Activated CD4-positive, alpha-beta T cell treated with anti-CD3 and anti-CD28 coated beads, Interleukin-2, amount 50 U/mL, for 24 hours (primary cell): ENCODE measurements at places on chromosomes 1 and 21.

DNA sequence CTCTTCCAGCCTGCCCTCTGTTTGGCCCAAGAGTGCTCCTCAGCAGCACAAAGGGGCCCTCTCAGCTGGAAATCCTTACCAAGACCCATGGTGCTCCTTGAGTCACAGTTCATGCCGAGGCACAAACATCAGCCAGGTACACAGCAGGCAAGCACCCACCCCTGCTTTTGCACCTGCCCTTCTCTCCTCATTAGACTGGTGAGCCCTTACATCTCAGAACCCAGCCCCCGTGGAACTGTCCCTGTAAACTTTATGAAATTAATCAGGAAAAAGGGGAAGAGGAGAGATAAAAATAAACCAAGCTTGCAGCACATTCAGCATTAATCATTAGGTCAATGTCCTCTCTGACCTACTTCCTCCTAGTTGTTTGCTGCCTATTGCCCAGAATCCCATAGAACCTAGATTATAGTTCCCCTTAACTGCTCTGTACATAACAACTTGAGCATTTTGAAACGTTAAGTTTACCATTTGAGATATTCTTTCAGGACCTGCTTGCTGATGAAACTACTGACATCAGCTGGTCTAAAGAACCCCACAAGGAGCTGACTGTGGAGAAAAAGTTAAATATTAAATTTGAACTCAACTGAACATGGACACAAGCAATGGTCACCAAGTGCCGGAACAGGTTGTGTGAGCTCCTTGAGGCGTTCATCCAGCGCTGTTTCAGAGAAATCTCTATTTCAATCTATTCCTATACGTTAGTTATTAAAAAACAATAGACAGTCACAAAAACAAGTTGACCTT lies 738.4 kb downstream of the MATN1 start:
- DNase-seq: no peak

DNA sequence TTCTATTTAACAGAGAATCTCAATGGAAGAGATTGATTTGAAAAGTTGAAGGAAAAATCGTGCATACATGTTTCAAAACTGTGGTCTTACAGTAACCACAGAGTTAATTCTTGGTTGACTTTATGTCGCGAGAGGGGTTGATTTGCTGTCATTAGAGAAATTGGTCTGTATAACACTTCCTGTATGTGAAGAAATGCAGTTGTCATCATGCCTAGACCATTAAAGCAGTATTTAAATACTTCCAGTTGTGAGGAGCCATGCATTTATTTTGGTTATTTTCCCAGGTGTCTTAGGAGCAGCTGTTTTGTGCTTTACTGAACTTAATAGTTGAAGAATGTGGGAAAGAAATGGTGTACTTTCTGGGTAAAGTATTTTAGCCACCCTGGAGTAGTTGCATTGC lies 76.2 kb downstream of the NFIA start:
- DNase-seq: no peak

GRCh38 chr1:170200161-170200560 lies 54.4 kb downstream of the NTMT2 start:
- no peak for DNase-seq

DNA sequence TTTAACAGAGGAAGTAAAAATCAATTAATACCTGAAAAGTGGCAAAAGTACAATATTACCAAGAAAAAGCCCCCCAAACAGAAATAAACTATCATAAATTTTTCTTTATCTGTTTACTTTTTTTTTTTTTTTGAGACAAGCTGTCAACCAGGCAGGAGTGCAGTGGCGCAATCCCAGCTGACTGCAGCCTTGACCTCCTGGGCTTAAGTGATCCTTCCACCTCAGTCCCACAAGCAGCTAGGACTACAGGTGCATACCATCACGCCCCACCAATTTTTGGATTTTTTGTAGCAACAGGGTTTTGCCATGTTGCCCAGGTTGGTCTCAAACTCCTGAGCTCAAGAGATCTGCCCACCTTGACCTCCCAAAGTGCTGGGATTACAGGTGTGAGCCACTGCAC lies 8.0 kb downstream of the TFB2M start:
- DNase-seq: no peak

GRCh38 chr1:27628712-27629111 lies 6.3 kb downstream of the FGR start:
- no peak for DNase-seq
